GM03348 (cell line): ENCODE measurements at places on chromosomes 4 and X.

DNA sequence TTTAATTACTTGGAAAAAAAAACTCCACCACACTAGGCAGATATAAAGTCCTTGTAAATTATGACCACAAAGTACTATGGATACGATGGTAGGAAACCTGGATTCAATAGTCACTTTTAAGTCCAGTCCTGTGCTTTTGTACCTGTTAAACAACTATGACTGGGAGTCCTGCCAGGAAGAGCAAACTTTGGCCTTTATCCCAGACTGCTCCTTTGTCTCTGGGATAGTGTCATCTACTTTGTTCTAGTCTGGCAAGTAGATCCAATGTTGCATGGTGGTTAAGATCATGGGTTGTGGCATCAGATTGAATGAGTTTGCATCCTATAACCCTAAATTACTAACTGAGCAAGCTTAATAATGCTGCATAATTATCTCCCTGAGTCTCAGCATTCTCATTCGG lies 175.3 kb upstream of the FGF13 start:
- no peak for DNase-seq

DNA sequence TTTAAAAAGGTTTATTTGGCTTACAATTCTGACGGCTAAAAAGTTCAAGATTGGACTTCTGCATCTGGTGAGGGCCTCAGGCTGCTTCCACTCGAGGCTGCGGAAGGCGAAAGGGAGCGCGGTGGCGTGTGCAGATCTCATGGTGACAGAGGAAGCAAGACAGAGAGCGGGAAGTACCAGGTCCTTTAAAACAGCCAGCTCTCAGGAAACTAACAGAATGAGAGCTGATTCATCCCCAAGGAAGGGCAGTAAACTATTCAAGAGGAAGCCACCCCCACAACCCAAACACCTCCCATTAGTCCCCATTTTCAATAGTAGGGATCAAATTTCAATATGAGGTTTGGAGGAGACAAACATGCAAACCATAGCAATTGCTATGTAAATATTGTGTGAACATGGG lies 2144.2 kb upstream of the AGA start:
- no peak for DNase-seq

- peak; percentile 64 for DNase-seq
These were observed 173.9 kb upstream of the PGRMC2 start for GRCh38 chr4:128461291-128462102.

DNA sequence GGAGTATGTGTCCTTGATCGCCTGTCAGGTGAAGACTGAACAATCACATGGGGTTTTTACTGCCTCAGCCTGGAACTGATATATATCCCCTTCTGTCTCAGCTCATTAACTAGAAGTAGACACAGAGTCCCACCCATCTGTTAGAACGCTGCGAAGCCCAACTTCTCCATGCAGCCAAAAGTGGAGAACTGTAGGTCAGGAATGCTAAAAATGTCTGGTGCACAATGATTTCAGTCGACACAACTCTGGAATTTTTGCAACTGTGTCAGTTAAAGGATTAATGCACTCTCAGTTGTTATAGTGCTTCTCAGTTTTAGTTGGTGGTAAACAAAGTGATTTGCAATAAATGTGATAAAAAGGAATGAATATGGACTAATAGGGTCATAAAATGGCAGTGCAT lies 287.2 kb downstream of the INPP4B start:
- DNase-seq = peak; percentile 65

GRCh38 chr4:73576381-73576780 lies 43.9 kb downstream of the RASSF6 start:
- DNase-seq = peak; percentile 22

GRCh38 chr4:33425936-33426335 lies 2705.8 kb downstream of the PCDH7 start:
- DNase-seq = no peak

GRCh38 chr4:22487328-22487727 lies 28.5 kb downstream of the ADGRA3 start:
- DNase-seq = no peak

DNA sequence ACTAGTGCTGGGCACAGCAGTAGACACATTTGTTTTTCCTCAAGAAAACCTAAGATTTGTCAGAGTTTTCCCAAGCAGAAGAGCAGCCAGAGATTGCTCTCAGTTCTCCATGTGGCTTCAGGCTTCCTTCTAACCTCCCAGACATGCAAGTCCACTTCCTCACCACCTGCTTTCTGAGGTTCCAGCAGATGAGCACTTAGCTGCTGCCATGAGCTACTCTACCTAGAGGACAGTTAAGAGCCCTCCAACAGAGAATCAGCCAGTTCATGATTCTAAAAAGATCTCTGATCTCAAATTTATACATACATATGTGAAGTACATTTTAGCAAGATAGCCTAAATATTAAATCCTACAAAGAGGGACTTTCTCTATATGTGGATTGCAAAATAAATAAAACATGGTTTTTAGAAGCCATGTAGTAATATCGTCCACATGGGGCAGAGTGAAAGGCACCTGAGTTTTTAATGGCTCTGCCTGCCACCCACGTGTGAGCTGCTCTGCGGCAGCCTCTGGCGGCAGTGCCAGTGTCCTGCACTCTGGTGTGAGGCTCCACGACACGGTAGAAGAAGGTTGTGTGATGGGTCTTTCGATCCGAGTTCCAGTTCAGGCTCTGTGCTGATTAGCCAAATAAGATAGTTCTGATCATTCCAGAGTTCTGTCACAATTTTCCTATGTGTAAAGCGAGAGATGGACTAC lies 10.3 kb downstream of the CYP4V2 start:
- peak; percentile 69 for DNase-seq

DNA sequence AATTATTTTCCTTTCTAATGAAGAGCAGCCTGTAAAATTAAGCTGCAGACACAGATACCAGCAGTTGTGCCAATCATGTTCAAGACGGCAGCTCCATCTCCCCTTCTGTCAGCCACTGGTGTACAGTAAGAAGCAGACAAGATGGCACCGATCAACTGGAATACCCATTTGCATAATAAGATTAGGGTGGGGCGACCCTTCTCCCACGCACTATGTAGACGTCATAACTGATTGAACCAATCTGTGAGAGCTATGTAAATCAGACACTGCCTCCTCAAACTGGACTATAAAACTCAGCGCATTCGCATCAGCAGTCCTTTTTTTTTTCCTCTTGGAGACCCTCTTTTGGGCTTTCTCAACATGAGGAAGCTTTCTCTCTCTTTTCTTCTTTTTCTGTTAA lies 40.4 kb upstream of the INTS6L start:
- no peak for DNase-seq

GRCh38 chrX:30851449-30851848 lies 37.6 kb downstream of the TAB3 start:
- no peak for DNase-seq

DNA sequence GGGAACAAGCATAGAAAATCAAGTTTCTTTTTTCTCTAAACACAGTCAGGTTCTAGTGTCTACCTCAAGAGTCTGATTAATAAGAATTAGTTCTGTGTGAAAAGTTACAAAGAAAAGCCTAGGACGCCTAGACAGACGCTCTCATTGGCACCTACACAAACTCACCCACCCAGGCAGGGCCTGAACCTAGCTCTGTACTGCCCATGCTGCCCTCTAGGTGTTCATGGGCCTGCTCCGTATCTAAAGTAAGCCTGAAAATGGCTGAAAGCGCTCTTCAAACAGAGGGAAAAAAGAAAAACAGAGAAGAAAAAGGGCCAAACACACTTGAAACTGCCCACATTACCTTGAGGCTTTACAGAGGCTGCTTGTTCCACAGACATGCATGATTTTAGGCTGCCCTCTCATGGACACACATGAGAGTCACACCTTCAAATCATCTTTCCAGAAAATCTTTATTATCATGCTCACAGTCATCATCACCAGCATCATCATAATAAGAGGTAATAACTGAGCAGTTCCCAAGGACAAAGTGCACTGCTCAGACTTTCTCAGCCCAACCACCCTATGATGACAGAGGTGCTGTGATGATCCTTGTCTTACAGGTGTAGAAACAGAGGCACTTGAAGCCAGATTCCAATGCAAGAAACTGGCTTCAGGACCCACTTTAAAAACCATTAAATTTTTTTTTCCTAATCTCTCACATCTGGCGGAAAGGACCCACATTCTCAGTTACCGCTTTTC lies 49.6 kb downstream of the MAP7D2 start:
- peak; percentile 26 for DNase-seq

DNA sequence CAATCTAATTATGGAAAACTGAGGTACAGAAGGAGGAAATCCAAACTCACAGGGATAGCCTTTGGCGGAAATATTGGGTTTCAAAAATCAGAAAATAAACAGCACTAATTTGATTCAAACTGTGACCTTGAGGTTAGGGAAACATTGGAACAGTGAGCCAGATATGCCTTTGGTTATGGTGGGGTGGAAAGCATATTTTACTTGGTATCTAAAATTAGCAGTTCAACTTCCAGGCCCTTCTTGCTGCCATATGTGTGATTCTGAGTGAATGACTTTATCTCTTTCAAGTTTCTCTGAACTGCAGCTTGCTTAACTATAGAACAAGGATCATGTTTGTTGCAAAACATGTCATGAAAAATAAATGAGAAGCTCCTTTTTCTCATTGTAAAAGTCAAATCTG lies 240.9 kb upstream of the VEGFC start:
- DNase-seq = no peak

- DNase-seq = no peak
These were observed 257.9 kb downstream of the PCDH18 start for GRCh38 chr4:137274404-137274803.

DNA sequence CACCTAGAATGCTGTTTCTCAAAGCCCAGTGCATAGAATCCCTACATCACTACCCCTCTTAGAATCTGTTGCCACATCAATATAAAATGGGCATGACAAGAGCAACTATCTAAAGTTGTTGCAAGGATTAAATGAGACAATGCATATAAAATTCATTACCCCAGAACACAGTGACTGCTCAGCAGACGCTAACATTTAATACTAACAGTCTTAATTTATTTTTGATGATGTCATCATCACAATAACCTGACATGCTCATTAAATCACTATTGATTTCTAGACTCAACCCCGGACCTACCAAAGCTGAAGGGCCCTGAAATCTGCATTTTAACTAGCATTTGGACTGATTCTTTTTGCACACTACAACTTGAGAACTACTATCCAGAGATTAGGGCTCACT lies 3.9 kb downstream of the ARSJ start:
- DNase-seq = no peak

- no peak for DNase-seq
These were observed 94.5 kb upstream of the RASGEF1B start for GRCh38 chr4:81566161-81566591.

- no peak for DNase-seq
These were observed 34.7 kb downstream of the IL13RA1 start for GRCh38 chrX:118761939-118762707.

GRCh38 chrX:128287693-128288092 lies 235.5 kb upstream of the ACTRT1 start:
- DNase-seq = no peak

DNA sequence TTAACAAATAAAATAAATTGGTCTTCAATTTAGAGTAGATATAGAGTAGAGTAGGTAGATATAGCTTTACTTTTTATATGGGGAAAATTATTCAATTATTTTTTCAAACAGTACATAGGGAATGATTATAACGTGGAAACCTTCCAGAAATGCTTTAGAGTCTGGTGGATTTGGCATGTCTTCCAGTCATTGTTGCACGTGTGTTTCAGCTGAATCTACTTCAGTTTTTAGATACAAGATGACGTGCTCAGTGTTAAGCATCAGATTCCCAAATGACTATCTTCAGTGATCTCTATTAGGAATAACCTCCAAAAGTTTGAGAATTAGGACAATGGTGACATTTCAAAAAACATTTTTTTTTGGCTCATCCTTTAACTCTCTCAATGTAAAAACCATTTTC lies 616.9 kb downstream of the ANKRD50 start:
- no peak for DNase-seq

DNA sequence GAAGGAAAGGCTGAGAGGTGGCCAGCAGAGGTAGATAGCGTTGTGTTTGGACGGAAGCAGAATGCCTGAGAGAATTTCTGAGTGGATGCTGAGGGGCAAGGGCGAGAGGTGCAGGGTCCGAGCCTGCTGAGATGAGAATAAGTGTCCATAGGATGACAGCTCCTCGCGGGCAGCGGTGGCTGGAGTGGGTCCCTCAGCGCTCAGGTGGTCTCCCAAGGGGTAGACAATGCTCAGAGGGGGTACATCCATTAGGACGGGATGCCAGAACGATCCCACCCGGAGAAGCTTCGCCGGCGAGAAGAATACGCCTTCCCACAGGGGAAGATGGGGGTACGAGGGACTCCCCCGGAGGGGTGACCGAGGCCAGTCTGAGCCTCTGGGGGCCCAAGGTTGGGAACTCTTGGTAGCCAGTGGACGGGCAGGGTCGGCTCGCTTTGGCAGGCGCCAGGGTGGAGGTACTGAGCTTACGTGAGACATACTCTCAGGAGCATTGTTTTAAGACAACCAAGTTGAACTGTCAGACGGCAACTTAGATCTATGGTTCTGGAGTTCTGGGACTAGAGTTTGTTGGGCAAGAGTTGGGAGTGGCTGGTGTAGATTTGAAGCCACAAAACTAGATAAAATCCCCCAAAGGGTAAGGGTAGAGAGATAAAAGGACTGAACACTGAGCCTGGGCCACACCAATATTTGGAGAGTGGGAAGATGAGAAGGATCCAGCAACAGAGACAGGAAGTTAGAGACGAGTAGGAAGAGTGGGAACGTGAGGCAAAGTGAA lies 15.8 kb downstream of the BRCC3 start:
- no peak for DNase-seq

- no peak for DNase-seq
These were observed 93.6 kb downstream of the DCTD start for GRCh38 chr4:182823576-182823975.

- no peak for DNase-seq
These were observed 45.3 kb downstream of the TENM3 start for GRCh38 chr4:182288534-182288933.

GRCh38 chrX:63576533-63576932 lies 208.5 kb downstream of the ARHGEF9 start:
- no peak for DNase-seq

DNA sequence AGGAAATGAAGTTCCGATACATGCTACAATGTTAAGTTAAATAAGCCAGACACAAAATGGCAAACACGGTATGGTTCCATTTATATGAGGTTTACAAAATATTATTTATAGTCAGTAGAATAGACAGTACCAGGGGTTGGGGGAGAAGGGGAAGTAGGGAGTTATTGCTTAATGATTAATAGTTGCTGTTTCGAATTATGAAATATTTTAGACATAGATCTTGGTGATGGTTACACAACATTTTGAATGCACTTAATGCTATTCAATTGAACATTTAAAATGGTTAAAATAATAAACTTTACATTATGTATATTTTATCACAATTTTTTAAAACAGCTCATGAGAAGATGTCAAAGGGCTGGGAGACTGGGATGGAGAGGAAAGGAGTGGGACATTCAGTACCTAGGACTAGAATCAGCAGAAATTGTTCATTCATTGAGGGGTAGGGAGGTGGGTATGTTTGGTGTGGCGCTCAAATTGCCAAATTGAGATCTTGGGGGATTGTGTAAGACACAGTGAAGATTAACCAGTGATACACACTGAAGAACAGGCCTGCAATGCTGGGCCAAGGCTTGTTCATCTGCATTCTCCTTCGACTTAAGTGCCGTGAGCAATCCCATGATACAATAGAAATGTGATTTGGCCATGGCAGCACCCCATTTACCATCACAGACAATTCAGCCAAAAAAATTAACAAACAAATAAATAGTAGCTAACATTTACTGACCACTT lies 165.6 kb upstream of the GALNT7 start:
- no peak for DNase-seq

GRCh38 chrX:148069759-148070503 lies 88.8 kb downstream of the FMR1NB start:
- DNase-seq = no peak

GRCh38 chr4:92516450-92516849 lies 212.7 kb downstream of the GRID2 start:
- no peak for DNase-seq

- DNase-seq = no peak
These were observed 177.3 kb upstream of the FAT1 start for GRCh38 chr4:186900984-186901383.
